ENCODE measurements at places on chromosomes 1 and 21. TPM values are rescaled to one million over a fixed set of nuclear protein-coding genes. Genes with fewer than 3 reads are reported as not detected.

ZSWIM5 gene
- total RNA-seq, result 0.14 TPM

UBR4 gene
- 129 TPM for total RNA-seq

HAO2 gene
- not detected for total RNA-seq

ICOSLG gene
- 1.0 TPM for total RNA-seq

F3 gene
- 460 TPM for total RNA-seq

OR2T29 gene
- total RNA-seq, result not detected

NBPF10 gene
- total RNA-seq, result 1.7 TPM

MPC2 gene
- 13.7 TPM for total RNA-seq

B4GALT2 gene
- 62.4 TPM for total RNA-seq

WDR64 gene
- total RNA-seq, result not detected

CD84 gene
- not detected for total RNA-seq

RASSF5 gene
- 6.3 TPM for total RNA-seq

PADI2 gene
- total RNA-seq, result 0.14 TPM

RHOU gene
- 0.36 TPM for total RNA-seq

SPRR2A gene
- 4.8 TPM for total RNA-seq

TNFAIP8L2 gene
- total RNA-seq, result not detected

LRP8 gene
- 6.6 TPM for total RNA-seq

HHIPL2 gene
- total RNA-seq, result 0.07 TPM

CFHR3 gene
- total RNA-seq, result not detected

THEM5 gene
- total RNA-seq, result not detected

CD1D gene
- 1.00 TPM for total RNA-seq

CEP170 gene
- 27.0 TPM for total RNA-seq

TMEM82 gene
- total RNA-seq, result not detected

NPPA gene
- not detected for total RNA-seq

KCNQ4 gene
- under 0.01 TPM for total RNA-seq

RIPPLY3 gene
- under 0.01 TPM for total RNA-seq

SELP gene
- total RNA-seq, result not detected

VWA5B1 gene
- not detected for total RNA-seq

ARID1A gene
- 49.5 TPM for total RNA-seq

EPHA8 gene
- not detected for total RNA-seq

OR6P1 gene
- total RNA-seq, result not detected

GBP3 gene
- total RNA-seq, result 8.9 TPM

LPAR3 gene
- total RNA-seq, result 46.8 TPM

PCBP3 gene
- total RNA-seq, result not detected

CYP4B1 gene
- 9.0 TPM for total RNA-seq

GUCA2B gene
- total RNA-seq, result not detected

TSTD1 gene
- total RNA-seq, result 38.3 TPM

CALML6 gene
- 0.93 TPM for total RNA-seq

DPH5 gene
- 29.0 TPM for total RNA-seq

CACNA1S gene
- not detected for total RNA-seq

KPRP gene
- total RNA-seq, result not detected

DEPDC1 gene
- 0.68 TPM for total RNA-seq

IGSF3 gene
- 50.2 TPM for total RNA-seq

SSBP3 gene
- total RNA-seq, result 3.1 TPM

BATF3 gene
- under 0.01 TPM for total RNA-seq

RHBG gene
- total RNA-seq, result not detected

DDR2 gene
- total RNA-seq, result 2.4 TPM
